ENCODE measurements at places on chromosomes 5 and 9. TPM values are rescaled to one million over a fixed set of nuclear protein-coding genes. Genes with fewer than 3 reads are reported as not detected.

- DNase-seq, result peak; percentile 62
Measured at GRCh38 chr5:180670586-180671359, 21.4 kb upstream of the FLT4 start.

DNA sequence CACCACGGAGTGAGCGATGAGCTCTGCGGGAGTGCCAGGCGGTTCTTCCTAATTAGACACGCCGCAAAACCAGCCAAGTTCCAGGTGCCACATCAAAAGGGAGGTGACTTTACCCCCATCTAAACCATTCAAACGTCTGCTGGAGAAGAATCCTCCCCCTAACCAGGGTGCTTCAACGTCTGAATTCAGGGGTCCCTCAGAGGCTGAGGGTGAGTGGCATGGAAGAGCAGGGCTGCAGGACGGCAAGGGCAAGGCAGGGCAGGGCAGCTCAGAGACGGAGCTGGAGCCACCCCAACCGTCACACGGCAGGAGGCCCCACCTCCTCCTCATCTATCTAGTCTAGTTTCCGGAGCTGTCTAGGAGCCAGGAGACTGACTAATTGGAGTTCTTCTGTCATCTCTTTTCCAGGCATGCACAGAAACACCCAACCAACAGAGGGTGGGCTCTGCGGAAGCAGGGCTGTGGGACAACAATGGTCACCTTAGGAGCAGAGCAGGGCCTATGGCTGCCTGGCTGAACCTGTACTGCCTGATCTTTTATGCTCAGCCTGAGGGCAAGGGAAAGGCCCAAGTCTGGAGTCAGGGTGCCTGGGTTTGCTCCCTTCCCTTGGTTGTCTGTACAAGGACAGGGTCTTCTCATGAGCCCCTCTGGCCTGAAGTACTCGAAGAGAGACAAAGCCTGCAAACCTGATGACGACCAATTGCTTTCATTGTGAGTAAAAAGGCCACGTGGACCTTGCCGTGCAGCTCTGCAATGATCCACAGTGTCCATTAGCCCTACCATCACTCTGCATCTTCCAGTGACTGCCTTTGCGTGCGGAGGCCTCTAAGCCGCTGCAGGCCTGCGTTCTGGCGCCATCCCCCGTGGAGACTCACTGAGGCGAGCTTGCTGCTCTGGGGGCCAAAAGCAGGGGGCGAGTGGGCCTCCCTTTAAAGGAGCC, 81.0 kb upstream of the SLC25A51 start:
- no peak for DNase-seq

- no peak for DNase-seq
Measured at GRCh38 chr9:92342825-92343488, 17.2 kb downstream of the CENPP start.

DNA sequence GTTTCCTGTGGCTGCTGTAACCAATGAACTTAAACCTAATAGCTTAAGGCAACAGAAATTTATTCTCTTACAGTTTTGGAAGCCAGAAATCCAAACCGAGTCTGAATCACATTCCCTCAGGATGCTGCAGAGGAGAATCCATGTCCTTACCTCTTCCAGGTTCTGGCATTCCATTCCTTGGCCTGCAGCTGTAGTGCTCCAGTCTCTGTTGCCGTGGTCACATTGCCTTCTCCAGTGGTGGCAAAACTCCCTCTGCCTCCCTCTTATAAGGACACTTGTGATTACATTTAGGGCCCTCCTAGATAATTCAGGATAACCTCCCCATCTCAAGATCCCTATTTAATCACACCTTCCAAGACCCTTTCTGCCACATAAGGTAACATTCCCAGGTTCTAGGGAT, 88.7 kb upstream of the SHB start:
- DNase-seq, result no peak

DNA sequence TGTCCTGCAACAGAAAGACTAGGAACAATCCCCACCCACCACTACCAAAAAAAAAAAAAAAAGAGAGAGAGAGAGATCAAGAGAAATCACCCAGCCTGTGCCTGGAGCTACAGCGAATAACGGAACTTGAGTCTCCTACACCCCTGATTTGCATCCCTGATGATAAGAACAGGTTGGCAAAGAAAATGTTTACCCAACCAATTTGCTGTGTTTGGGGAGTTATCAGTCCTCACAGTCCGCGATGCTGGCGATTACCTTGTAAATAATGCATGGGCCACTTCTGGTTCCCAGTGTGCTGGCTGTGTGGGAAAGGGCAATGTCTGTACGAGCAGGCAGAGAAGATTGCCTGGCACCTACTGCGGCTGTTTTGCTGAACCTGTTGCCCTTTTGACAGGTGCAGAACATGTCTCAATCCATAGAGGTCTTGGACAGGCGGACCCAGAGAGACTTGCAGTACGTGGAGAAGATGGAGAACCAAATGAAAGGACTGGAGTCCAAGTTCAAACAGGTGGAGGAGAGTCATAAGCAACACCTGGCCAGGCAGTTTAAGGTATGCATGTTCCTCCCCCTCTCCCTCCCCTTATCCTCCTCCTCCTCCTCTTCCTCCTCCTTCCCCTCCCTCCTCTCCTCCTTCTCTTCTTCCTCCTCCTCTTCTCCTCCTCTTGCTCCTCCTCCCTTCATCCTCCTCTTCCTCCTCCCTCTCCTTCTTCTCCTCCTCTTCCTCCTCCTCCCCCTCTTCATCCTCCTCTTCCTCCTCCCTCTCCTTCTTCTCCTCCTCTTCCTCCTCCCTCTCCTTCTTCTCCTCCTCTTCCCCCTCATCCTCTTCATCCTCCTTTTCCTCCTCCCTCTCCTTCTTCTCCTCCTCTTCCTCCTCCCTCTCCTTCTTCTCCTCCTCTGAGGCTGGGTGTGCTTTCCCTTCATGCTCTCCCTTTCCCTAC, 8.3 kb downstream of the OLFM1 start:
- no peak for DNase-seq

DNA sequence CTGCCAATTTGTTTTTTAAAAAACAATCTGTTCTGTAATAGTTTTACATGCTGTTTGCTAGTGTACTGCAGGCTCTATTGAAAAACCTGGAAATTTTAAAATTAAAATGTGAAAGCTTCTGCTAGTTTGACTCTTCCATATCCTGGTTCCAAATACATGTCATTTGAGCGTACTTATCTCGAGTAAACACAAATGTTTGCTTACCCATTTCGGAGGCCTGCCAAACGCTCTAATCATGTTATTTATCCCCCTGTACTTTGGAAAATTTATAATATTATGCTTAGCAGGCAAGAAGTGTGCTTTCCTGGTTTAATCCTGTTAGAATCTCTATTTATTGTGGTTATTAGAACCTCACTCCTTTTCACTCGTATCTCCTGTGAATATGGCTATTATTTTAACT, 476.8 kb upstream of the CYLC2 start:
- DNase-seq, result no peak

GRCh38 chr5:122929980-122930379, 84.6 kb downstream of the SNX24 start:
- no peak for DNase-seq

DNA sequence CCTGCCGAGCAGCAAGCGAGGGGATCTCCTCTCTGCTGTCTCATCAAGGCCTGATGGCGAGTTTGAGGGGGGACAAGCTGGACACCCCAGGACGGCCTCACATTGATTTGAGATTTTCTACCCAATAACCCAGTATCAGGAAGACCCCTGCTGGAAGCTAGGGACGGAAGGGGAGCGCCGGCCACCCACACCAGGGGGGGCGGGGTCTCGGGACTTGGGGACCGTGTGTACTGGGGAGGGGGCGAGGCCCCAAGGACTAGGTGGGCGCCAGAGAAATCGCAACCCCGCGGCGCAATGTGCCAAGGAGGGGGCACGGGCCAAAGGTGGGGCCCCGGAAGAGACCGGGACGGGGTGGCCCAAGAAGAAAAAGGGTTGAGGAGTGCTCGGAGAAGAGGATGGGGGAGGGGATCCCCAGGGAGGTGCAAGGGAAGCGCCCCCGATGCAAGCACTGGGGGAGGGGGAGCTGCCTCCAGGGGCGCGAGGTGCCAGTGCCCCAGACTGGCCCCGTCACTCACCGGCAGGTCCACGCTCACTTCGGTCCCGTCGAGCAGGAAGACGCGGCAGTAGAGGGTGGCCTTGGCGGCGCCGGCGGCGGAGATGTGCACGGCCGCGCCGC, 1.1 kb downstream of the EPB41L4B start:
- peak; percentile 68 for DNase-seq

GRCh38 chr5:136195971-136196820, 3.2 kb upstream of the SMIM32 start:
- DNase-seq, result no peak

DNA sequence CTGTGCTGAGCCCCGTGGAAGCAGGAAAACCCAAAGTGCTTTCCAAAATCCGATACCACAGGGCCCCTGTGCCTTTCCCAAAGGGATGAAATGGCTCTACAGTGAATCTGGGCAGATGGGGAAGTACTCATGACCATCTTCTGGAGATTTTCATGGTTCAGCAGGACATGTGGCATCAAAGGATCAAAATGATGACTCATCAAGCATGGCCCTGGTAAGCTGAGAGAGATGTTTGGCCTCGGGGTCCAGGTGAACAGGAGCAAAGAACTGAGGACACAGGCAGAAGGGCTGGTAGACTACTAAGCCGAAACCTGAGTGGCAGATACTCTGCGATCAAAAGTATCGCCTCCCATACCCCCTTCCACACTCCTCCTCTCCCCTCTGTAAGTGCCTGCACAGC, 160.0 kb upstream of the EFNA5 start:
- no peak for DNase-seq

- DNase-seq, result no peak
Measured at GRCh38 chr5:142861011-142861410, 90.8 kb downstream of the ARHGAP26 start.

- DNase-seq, result peak; percentile 86
Measured at GRCh38 chr9:136625101-136626065, 37.3 kb upstream of the EGFL7 start.

GRCh38 chr9:115590011-115590410, 472.1 kb upstream of the TNC start:
- no peak for DNase-seq

The PDE6A gene
- not detected for total RNA-seq

The SLC4A9 gene
- not detected for total RNA-seq

The OR1N1 gene
- not detected for total RNA-seq

The ARHGEF37 gene
- 8.1 TPM for total RNA-seq

The RFESD gene
- total RNA-seq, result 1.1 TPM

The F12 gene
- 1.4 TPM for total RNA-seq

The CNTLN gene
- 7.0 TPM for total RNA-seq

The PCDHGA4 gene
- total RNA-seq, result 2.6 TPM
